ENCODE measurements at places on chromosomes 4 and X. TPM values are rescaled to one million over a fixed set of nuclear protein-coding genes. Genes with fewer than 3 reads are reported as not detected.

Gene FAM236A
- total RNA-seq = not detected

- DNase-seq = no peak
Observed at GRCh38 chr4:30295652-30296051, 424.5 kb upstream of the PCDH7 start.

GRCh38 chr4:170089274-170089667 lies 485 bp downstream of the AADAT start:
- DNase-seq = no peak

- DNase-seq = no peak
Observed at GRCh38 chrX:123918106-123918721, 43.3 kb upstream of the STAG2 start.

DNA sequence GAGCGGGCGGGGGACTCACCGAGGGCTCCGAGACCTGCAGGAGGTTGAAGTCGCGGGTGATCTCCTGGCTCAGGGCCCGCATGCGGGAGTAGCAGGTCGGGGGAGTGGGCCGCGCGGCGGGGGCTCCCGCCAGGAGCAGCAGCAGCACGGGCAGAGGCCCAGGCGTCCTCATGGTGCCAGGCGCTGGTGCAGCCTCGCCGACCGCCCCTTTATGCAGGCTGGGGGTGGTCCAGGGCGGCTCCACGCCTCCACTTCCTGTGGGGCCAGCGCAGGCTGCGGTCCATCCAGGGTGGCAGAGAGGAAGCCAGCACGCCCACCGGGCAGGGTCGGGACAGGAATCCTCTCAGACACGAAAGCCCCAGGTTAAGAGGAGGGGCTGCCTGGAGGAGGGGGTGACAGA lies at the start of gene CYTL1:
CYTL1 (minus strand) TSS at position 185 of the 400 bp plus-strand sequence; CDS start at position 172, 13 bp downstream.
- DNase-seq = no peak

- DNase-seq = no peak
Observed at GRCh38 chr4:165208741-165209388, 1.5 kb downstream of the KLHL2 start.

DNA sequence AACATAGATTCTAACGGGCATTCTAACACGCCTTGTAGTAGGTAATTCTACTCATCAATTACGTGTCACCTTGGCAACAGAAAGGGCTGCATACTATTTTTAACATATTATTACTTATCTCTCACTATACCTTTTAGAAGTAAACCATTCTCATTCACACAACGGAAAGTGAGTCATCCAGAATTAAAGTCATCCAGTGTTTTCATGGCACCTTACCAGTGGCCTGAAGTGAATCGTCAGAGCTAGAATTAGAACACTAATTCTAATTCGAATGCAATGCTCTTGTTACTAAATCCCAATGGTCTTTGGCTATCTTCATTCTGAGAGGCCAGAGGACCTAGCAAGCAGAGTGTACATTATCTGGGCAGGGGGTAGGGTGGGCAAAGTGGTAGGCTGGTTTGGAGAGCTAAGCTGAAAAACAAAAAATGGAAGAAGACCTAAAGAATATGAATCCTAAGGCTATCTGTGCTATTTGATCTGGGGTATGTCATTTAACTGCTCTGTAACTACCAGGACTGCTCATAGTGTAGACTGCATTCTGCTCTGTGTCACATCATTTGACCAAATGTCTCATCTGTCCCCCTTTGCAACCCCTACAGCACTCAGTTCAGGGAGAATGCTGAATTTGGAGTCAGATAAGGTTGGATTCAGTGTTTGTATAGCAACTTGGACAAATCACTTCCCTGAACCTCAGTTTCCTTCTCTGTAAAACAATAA lies 96.5 kb downstream of the HDAC8 start:
- no peak for DNase-seq

- DNase-seq = no peak
Observed at GRCh38 chr4:156362581-156362980, 408.9 kb upstream of the CTSO start.

- DNase-seq = no peak
Observed at GRCh38 chr4:158208963-158209640, 1.2 kb upstream of the TMEM144 start.

DNA sequence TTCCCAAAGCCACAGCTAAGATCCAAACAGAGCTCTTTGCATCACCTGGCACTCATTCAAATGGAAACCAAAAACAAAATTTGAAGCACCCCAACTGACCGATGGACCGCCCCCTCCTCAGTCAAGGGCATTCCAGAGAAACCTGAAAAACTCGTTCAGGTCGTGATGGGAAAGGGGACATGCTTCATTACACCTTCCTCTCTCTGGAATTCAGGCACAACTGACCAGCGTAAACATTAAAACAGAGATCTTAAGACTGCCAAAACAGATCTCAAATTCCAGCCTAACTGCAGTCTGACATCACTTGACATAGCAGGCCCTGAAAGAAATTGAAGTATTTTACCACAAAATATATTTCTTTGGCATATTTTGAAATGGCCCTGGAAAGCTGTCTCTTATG lies 28.5 kb downstream of the PTTG2 start:
- no peak for DNase-seq

DNA sequence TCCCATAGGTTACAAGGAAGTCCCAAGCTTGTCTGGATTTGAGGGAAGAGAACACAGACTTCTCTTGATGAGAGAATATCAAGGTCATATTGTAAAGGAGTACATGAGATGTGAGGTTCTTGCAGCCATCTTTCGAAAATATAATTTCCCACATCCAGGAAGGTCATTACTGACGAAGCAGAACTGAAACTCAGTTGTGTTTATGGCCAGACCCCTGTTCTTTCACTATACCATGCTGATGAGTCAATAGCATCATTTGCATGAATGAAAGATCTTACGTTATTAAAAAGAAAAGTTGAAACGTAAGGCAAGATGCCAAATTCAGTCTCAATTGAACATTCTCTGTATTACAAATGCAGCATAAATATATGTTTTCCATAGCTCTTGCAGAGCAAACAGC lies 14.2 kb upstream of the CCDC149 start:
- no peak for DNase-seq

DNA sequence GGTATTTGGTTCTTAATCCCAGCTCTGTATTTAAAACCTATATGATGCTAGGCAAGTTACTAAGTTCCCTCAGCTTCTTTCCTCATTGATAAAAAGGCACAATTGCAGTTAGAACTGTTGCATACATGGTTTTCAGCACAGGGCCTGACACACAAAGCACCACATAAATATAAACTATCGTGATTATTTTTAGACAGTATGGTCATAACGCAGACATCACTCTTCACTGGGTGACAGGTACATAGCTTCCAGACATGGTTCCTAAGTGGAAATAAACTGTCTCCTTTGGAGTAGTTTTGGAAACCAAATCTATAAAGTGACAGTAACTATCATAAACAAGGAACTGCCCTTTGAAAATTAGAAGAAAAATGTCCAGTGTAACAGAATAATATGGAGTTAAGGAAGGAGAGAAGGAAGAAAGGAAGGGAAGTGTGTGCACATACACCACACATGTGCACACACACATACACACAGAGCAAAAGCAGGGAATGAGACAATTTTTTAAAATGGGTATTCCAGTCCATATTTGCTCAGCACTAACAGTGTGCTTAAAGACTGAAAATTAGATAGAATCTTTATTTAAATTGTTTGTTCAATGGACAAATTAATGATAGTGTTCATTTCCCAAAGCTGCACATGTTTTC lies 12.5 kb upstream of the G3BP2 start:
- no peak for DNase-seq

GRCh38 chr4:1595789-1596325 lies 88.3 kb downstream of the FAM53A start:
- no peak for DNase-seq

DNA sequence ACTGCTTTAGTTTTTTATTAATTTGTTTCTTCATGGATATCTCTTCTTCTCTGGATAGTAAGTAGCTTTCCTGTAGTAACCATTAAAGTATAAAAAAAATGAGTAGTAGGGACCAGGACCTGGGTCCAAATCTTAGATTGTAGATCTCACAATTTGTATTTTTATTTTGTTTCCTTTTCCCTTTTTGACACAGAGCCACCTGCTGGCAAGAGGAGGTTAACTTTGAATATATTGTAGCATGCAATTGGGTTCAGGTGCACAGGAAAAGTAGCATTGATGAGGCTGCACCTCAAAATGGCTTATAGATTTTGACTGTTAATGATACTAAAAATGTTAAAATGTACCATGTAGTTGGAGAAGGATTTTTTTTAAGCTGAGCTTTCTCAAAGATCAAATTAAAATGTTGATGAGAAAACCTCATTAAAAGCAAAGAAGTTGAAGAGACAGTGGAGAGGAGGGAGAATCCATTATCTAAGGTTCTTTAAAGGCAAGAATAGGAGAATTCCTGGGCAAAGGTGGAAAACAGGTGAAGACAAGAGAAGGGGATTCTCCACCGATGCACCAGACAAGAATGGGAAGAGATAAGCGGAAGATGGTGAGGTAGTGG lies 48.3 kb upstream of the HPGDS start:
- no peak for DNase-seq
